ENCODE measurements at places on chromosomes 1 and 21.

- DNase-seq, result no peak
Observed at GRCh38 chr1:22114083-22115012, 28.5 kb downstream of the WNT4 start.

DNA sequence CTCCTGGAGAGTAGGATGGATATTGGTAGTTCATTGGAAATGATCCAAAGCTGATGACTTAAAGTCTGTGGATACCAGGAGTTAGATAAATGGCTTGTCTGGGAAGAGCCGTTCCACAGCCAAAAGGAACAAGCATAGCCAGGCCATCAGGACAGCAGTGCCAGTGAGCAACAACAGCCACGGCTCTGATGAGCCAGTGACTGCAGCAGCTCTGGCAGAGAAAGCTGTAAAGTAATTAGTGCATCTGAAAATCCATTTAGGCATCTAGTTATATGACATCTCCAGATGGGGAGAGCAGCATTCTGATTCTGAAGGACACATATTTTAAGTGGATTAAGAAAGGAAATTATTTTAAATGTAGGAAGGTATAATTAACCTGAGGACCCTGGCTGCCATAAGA is 256.2 kb upstream of the PLXNA2 start:
- no peak for DNase-seq

- DNase-seq, result no peak
Observed at GRCh38 chr1:208951026-208951525, 632.4 kb upstream of the CAMK1G start.

GRCh38 chr21:21845901-21846300 is 847.7 kb downstream of the NCAM2 start:
- DNase-seq, result no peak

DNA sequence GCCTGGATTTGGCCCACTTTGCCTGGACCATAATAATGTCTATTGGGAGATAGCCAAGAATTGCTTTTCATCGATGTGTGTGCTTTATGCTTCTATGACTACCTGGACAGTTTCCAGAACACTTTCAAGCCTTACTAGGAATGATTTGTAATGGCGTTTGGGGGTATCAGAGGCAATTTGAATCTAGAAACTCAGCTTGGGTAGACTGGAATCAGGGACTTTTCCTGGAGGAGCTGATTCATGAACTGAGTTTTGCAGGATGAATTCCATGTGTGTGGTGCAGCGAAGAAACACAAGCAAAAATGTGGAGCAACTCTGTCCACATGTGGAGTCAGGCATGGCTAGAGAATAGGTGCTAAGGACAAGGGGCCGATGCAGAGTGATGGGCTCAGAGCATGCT is 11.9 kb upstream of the TMEM61 start:
- DNase-seq, result no peak

DNA sequence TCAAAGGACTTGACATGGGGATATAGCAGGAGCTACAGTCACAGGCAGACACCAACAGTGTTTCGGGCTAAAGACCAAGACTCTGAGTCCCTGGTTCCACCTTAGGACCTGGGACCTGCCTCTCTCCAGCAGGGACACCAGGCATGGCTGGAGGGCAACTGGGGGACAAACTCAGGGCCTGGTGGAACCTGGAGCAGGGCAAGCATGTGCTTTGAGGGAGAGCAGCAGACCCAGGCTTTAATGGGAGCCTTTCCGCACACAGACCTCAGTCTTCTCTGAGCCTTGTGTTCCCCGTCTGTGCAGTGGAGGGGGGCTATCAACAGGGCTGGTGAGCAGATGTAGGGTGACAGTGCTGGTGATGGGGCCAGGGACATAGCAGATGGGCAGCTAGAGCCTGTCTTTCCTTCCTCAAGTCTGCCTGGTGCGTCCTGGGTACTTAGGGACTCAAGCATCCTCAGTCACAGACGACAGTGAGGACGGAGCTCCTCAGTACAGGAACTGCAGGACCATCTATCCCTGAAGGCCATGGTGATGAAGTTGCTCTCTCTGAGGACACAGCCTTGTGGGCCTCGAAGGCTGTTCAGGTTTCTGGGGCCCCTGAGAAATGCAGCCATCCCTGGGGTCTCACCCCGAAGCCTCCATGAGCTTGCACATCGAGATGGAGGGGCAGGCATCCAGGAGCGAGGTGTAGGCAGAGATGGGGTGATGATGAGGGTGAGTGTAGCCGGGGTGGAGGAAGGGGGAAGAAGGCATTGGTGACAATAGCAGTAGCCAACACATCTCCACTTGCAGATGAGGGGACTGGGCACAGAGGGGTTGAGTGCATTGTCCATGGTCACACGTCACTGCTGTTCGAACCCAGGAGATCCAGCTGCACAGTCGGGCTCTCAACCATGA is 593.4 kb downstream of the PTPRU start:
- no peak for DNase-seq

DNA sequence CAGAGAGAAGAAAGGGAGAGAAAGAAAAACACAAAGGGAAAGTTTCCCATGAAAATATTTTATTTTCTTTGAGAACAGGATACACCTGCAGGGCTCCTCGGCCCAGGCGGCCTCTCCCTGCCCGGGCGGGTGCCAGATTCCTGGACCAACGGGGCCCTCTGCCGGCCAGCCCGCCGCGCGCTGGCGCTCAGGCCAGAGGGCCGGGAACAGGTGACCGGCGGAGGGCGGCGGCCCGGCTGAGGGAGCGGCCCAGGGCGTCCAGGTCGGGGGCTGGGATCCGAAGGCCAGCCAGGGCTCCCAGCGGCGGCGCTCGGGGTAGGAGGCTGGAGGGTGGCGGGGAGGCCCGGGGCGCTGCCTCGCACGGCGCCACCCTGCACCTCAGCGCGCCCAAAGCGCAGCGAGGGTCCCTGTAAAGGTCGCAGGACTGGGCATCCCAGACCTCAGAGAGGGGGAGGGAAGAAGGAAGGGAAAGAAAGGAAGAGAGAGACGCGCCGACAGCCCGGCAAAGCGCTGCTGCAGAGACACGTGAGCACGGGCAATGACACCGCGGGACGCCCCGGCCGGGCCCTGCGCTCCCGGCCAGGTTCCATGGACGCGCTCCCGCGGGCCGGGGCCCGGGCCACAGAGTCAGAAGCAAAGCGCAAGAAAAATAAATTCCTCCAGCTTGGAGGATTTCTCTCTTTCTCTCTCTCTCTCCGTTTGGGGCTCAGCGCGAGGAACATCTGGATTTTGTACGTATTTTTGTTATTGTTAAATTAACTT is 927 bp downstream of the WNT9A start:
- DNase-seq, result peak; percentile 74

DNA sequence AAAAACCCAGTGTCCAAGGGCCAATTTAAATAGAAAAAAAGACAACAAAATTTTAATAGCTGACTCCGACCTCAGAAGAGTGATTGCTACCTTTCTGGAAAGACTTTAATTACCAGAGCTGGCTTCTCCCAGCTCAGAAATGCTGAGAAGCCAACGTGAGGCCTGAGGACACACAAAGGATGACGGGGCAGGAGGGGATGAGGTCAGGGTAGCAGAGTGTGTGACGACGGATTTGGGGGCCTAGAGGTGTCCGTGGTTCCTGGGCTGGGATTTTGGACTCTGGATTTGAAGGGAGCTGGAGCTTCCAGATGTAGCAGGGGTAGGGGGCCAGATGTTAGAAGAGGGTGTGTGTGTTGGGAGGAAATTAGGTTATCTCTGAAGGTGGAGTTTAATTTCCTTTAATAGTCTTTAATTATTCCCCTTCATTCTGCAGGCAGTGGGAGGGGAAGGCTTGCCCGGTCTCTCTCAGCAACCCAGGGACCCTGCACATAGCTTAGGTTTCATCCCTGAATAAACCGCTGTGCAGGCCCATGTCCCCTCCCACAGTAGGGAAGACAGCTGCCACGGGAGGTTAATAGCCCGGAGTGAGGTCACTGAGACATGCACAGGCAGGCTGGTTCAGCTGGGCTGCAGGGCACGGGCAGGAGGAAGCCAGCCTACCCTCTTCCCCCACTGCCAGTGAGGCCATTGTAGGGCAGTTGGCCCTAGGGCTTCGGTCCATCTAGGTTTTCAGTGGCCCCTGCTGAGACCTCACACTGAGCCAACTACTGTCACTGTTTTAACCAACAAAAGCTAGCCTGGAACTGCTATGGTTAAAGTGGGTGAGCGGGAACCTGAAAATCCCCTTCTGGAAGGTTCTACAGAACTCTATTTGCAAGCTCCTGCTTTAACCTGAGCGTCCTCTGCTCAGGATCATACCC is 3.8 kb upstream of the PADI3 start:
- no peak for DNase-seq

GRCh38 chr1:29633771-29634170 is 397.4 kb downstream of the PTPRU start:
- no peak for DNase-seq

GRCh38 chr1:86416343-86416742 is 7.6 kb upstream of the CLCA2 start:
- no peak for DNase-seq

- DNase-seq, result no peak
Observed at GRCh38 chr1:219527994-219528393, 84.9 kb downstream of the ZC3H11B start.

DNA sequence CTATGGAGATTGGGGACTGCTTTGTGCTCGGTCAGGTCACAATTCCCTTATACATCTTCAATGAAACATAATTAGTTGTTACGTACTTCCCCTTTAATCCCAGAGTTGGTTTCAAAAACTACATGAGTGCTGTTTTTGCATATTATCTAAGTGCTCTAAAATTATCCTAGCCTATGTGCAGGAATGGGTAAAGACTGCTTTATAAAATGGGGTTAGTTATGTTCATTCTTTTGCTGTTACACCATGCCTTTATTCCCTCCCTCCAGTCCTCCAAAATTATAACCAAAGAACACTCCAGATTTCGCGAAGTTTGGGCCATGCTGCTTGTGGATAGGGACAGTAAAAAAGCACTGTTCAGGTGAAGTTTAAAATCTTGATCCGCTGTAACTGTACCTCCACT is 173.9 kb upstream of the SNX7 start:
- no peak for DNase-seq

- peak; percentile 73 for DNase-seq
Observed at GRCh38 chr1:19390901-19391595, 78.9 kb downstream of the SLC66A1 start.

- no peak for DNase-seq
Observed at GRCh38 chr1:61742620-61743430, 545 bp downstream of the PATJ start.

GRCh38 chr1:67224856-67225255 is 58.6 kb downstream of the IL23R start:
- no peak for DNase-seq

GRCh38 chr1:54816951-54817350 is 15.8 kb upstream of the TTC22 start:
- DNase-seq, result no peak

DNA sequence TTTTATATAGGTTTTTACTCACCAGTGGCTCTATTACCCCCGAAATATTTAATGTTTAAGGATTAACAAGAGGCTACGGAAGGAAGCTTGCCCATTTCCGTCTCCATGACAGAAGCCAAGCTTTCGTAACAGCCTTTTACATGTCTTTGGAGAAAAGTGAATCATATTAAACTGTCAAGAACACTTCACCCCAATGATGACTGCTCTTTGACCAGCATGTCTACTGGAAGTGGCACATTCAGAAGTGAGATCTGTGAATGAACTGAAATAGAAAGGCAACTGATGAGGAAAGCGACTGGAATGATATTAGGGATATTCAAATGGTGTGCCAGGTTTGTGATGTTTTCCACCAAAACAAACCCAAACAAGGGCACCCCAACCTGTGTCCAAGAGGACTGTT is 8.5 kb upstream of the PRDM15 start:
- no peak for DNase-seq

DNA sequence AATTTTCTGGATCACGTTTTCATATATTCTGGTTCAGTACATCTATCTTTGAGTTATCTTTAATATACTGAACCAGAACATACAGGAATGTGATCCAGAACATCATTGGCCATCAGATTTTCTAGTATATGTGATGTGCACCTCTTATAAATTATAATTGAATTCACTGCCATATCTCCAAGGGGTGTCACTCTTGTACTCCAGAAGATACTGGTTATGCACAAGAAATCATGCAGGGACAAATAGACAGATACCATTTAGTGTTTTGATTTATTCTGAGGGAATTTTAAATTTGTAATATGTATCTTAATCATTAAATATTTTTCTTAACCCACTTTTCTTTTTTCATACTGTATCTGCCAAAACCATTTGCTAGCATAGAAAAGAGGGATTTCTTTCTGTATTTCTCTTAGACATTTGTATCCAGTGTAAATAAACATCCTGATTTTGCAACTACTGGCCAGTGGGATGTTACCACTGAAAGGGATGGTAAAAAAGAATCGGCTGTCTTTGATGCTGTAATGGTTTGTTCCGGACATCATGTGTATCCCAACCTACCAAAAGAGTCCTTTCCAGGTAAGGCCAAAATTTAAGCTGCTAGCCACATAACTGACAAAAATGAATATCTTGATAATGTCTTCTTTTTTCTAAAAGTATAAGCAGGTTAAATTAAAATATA is 16.7 kb downstream of the FMO3 start:
- DNase-seq, result no peak

GRCh38 chr1:234271243-234271606 is 102.0 kb upstream of the COA6 start:
- no peak for DNase-seq

- DNase-seq, result peak; percentile 91
Observed at GRCh38 chr1:9004700-9005394, 21.4 kb downstream of the SLC2A7 start.

GRCh38 chr1:156767879-156768604 is 707 bp downstream of the PRCC start:
- DNase-seq, result peak; percentile 61

- peak; percentile 15 for DNase-seq
Observed at GRCh38 chr1:228072658-228073043, 9.9 kb upstream of the ARF1 start.

DNA sequence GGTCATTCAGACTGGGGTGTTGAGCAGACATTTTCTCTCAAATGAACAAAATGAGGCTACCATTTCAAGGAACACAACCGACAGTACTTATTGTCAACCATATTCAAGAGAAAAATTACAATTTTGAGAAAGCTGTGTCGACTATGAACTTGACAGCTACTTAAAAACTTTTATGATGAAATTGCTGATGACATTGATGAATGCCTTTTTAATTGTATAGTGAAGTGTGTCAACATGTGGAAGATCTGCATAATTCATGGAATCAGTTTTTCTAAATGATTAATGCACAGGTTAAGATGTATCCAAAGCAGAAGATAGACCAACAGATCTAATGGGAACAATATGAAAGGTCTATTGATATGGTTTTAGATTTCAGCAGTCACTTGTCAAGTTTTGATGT is 34.6 kb upstream of the DARS2 start:
- no peak for DNase-seq

DNA sequence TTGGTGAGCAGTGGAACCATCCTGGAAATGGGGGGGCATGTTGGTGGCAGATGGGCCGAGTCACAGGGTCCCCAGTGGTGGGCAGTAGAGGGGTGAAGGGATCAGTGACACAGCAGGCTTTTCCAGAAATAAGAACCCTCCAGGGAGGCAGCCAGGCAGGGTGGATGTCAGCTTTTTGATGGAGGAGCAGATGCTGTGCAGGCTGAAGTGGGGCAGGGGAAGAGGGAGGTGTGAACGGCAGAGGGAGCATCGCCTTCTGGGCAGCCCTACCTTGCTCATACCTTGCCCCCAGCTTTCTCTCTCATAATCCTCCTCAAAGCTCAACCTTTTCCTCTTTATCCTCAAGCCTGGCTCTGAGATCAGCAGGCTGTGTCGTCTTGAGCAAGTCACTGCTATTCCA is 131.8 kb upstream of the IPO9 start:
- no peak for DNase-seq

All from activated naive CD4-positive, alpha-beta T cell treated with anti-CD3 and anti-CD28 coated beads, Interleukin-2, amount 10 ng/mL, durations not matched to agents 7 days and 5 days (primary cell).